ENCODE measurements at places on chromosomes 11 and 22.

GRCh38 chr22:46803031-46803880, 40.8 kb downstream of the TBC1D22A start:
- peak; percentile 79 for DNase-seq

- DNase-seq, result no peak
These were observed 62.9 kb downstream of the GRK3 start for GRCh38 chr22:25627271-25627852.

- DNase-seq, result no peak
These were observed 332.1 kb downstream of the CTTN start for GRCh38 chr11:70730411-70730810.

DNA sequence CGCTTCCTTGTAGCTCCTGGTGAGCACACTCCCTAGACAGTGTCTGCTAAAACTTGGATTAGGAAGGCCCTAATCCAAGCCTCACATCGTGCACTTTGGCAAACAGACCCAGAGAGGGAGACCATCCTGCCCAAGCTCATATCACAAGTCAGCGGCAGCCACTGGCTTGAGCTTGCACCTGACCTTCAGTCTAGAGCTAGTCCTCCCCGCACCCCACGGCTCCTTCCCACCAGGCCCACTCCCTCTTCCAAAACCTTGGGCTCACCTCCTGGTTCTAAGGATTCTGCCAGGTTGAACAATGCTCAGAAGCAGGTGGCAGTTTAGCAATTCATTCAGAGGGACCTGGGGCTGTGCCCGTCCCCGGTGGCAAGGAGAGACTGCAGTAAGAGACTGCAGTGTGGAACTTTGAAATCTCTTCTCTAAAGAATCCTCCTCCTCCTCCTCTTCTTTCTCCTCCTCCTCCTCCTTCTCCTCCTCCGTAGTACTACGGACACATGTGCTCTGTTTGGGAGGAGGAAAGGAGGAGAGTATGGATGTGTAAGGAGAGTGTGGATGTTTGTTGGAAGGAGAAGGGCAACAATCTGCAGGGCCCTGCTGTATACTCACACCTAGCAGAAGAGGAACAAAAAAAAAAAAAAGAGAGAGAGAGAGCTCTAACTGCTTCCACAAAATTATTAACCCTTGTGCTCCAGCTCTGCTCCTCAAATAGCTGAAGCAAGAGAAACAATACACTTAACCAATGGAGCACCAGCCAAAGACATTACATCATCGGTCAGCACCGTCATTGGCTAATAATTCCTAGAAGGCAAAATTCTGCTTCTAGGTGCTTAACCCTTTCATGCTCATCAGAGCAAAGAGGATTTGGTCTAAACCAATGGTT, 6.0 kb downstream of the SYN3 start:
- no peak for DNase-seq

- DNase-seq, result no peak
These were observed 34.0 kb upstream of the CCDC134 start for GRCh38 chr22:41766476-41766875.

- no peak for DNase-seq
These were observed 20.1 kb downstream of the CELSR1 start for GRCh38 chr22:46517255-46517761.

GRCh38 chr11:31690041-31690440, 121.1 kb downstream of the PAX6 start:
- no peak for DNase-seq

GRCh38 chr11:47161134-47161854, 15.4 kb downstream of the ARFGAP2 start:
- peak; percentile 67 for DNase-seq

GRCh38 chr11:15179167-15179566, 64.4 kb downstream of the INSC start:
- no peak for DNase-seq

DNA sequence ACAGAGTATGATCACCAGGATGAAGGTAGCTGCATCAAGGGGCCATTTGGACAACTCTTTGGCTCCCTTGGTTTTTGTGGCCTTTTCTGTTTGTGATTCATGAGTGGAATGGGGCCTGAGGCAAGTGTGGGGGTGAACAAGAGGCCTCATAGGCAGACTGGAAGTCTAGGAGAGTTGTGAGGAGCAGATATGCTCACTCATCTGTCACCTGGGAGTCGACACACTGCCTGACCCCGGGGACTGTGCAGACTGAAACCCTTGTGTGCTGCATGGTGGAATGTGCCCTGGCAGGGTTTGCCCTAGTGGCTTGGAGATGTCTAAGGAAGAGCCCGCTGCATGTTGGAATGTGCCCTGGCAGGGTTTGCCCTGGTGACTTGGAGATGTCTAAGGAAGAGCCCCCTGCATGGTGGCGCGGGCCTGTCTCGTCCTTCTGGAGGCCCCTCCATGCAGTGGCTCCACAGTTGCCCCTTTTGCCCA, 60.0 kb downstream of the MED15 start:
- no peak for DNase-seq

DNA sequence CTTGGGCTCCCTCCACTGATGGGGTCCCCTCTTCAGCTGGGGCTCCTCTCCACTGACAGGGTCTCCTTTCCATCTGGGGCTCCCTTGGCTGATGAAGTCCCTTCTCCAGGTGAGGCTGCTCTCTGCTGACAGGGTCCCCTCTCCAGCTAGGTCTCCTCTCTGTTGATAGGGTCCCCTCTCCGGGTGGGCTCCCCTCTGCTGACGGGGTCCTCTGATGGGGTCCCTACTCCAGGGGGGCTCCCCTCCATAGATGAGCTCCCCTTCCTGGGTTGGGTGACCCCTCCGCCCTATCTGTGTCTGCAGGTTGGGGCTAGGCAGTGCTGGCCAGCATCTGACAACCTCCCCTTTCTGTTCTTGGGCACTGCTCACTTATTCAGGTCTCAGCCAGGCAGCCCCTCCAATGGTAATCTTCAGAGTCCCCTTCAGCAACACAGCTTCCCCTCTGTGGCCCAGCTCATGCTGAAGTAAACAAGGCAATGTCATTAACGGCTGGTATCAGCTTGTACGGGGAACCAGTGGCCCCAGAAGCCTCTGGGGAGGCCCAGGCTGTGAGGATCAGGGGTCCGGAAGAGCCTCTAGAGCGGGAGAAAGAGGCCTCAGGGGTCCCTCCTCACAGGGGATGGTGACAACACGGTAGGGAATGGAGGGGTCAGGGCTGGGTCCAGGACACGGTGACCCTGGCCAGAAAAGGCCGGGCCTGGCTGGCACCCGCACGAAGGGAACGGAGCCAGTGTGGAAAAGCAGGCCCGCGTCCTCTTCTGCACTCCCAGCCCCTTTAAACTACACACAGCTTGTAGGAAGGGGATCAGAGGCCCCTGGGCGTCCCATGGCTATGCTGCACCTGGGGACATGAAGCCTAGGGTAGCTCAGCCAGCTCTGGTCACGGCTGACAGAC, 9.6 kb upstream of the CD81 start:
- no peak for DNase-seq

DNA sequence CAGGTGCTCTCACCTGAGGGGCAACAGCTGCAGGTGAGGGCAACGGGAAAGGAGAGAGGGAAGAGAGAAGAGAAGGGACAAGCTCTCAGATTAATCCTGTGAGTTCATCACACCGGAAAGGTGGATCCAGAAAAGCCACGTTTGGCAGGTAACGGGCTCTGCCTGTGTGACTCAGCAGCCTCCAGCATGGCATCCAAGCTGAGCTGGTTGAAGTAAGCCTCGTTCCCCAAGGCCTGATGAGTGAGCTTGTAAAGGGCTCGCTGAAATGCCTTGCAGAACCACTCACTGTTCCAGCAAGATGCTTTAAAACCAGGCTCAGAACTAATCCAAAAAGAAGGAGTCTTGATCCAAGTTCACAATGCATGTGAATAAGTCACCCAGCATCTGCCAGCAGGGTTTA, 206.9 kb upstream of the TMEM45B start:
- no peak for DNase-seq

DNA sequence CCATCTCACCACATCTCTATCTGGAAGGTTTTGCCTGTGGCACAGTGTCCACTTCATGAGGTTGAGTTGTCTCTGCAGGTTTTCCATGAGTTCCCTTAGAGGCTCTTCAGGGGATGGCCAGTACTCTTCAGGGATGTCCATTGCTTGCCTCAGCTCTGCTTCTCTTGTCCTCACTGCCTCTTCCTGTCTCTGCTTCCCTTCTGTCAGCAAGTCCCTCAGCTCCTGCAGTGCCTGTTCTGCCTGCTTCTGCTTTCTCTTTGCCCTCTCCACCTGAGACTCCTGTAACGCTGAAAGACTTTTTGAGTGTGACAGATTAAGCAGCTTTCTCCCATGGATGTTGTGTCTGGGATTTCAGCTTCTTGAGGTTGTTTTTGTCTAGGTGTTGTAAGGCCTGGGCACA, 38.2 kb upstream of the MRPL17 start:
- DNase-seq, result no peak

GRCh38 chr11:10725114-10725906, 25.7 kb upstream of the CTR9 start:
- no peak for DNase-seq

GRCh38 chr22:31295360-31295759, 3.1 kb upstream of the PIK3IP1 start:
- no peak for DNase-seq
